ENCODE measurements at places on chromosomes 5 and 9.

DNA sequence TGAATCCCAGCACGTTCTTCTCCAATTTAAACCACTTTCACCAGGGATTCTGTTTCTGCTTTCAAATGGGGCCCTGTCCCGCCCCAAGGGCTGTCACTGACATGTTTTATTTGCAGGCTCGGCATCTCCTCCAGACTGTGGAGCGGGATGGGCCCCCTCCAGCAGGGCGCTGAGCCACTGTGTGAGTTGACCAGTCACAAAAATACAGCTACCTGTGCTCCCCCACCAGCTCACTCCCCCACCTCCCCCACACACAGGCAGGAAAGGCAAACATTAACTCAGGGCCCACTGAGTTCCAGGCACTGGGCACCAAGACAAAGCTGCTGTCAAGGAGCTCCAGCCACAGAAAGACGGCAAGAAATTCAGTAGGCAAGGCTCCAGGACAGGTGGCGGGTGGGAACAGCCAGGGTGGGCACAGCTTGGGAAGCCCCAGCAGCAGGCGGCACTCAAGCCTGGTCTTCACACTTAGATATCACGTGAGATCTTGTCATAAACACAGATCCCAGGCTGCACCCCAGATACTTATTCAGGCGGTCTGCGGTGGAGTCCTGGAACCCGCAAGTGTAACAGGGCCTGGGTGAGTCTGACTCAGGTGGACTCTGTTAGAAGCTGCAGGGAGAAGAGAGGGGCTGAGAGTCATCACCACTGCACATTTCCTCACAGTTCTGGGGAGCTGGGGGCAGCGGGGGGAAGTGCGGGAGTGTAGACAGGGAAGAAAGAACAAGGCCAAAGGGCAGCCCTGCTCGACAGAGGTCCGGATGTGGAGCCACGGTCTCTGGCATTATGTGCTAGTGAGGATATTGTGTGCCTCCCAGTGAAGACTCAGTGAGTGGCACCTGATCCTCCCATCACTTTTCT lies 44.7 kb downstream of the OR2V1 start:
- DNase-seq = no peak

GRCh38 chr5:21776466-21776865 lies 1076.7 kb downstream of the CDH12 start:
- DNase-seq = no peak

DNA sequence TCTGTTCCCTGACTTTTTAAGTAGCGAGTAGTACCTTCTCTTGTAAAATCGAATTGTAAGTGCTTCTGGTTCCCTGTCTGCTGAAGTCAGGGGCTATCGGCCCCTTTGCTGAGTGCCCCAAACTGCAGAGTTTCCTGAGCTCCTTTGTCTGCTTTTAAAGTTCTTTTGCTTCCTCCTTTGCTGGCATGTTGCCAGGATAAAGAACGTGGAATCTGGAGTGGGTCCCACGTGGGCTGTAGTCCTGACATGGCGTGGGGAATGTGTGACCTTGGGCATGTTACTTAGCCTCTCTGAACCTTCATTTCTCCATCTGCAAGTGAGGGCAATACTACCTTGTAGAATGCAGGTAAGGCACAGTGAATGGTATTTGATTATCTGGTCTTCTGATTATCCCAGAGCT lies 13.7 kb upstream of the ODF2 start:
- no peak for DNase-seq

- DNase-seq = no peak
Observed at GRCh38 chr5:147445090-147445489, 64.8 kb downstream of the DPYSL3 start.

GRCh38 chr9:113355040-113355596 lies 5.8 kb downstream of the BSPRY start:
- peak; percentile 68 for DNase-seq

DNA sequence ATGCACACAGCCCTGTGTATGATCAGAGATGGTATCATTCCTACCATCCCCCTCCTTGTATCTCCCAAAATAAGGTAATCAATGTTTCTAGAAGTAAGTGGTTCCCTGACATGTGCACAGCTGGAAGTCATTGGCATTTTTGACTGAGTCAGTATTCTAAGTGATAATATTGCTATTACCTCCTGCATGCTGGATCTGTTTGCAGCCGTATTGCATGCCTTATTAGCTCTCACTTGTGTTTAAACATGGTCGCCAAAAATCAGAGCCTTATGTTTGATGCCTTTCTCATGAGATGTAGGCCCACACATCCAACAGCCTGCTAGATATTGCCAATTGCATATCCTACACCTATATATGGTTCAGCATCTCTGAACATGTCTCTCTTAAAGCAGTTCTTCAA lies 254.3 kb downstream of the CDH12 start:
- no peak for DNase-seq
